ENCODE measurements at places on chromosomes 1 and 21.

DNA sequence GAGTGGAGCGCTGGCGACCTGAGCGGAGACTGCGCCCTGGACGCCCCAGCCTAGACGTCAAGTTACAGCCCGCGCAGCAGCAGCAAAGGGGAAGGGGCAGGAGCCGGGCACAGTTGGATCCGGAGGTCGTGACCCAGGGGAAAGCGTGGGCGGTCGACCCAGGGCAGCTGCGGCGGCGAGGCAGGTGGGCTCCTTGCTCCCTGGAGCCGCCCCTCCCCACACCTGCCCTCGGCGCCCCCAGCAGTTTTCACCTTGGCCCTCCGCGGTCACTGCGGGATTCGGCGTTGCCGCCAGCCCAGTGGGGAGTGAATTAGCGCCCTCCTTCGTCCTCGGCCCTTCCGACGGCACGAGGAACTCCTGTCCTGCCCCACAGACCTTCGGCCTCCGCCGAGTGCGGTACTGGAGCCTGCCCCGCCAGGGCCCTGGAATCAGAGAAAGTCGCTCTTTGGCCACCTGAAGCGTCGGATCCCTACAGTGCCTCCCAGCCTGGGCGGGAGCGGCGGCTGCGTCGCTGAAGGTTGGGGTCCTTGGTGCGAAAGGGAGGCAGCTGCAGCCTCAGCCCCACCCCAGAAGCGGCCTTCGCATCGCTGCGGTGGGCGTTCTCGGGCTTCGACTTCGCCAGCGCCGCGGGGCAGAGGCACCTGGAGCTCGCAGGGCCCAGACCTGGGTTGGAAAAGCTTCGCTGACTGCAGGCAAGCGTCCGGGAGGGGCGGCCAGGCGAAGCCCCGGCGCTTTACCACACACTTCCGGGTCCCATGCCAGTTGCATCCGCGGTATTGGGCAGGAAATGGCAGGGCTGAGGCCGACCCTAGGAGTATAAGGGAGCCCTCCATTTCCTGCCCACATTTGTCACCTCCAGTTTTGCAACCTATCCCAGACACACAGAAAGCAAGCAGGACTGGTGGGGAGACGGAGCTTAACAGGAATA, 4.2 kb downstream of the TFAP2E start:
- DNase-seq = peak; percentile 31

DNA sequence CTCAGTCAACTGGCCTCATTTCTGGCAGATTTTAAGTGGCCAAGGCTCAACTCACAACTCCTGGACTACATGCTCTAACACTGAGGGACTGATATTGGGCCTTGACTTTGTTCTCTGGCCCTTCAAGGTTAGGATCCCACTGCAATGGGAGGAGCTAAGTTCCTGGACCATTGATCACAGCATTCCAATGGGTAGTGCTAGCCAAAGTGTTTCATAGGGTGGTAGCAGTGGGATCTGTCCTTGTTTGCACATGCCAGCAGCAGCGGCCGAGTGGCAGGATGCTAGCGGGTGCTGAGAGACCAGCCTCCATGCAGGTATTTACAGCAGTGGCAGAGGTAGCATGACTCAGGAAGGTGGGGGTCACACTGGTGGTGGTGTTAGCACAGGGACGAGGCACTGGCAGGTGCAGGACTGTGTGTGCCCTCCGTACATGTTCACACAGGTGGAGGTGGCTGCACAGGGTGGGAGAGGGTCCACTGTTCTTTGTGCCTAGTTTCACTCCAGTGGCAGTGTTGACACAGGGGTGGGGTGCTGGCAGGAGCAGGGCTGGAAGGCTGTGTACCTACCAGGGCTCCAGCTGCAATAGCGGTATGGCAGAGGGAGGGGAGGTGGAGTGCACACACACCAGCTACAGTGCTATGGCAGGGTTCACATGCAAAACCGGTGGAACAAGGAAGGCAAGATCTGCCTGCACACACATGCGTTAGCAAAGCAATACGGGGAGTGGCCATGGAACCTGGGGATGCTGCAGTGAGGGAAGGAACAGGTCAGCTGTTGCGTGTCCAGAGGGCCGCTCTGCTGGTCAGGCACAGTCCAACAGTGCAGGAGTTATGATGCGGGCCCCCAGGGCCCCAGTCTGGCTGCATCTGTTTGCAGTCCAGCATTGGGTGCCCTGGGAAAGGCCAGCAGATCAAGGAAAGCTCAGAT, 51.7 kb downstream of the COL24A1 start:
- DNase-seq = no peak

- no peak for DNase-seq
These were observed 114.4 kb upstream of the RAB3GAP2 start for GRCh38 chr1:220386494-220387195.

DNA sequence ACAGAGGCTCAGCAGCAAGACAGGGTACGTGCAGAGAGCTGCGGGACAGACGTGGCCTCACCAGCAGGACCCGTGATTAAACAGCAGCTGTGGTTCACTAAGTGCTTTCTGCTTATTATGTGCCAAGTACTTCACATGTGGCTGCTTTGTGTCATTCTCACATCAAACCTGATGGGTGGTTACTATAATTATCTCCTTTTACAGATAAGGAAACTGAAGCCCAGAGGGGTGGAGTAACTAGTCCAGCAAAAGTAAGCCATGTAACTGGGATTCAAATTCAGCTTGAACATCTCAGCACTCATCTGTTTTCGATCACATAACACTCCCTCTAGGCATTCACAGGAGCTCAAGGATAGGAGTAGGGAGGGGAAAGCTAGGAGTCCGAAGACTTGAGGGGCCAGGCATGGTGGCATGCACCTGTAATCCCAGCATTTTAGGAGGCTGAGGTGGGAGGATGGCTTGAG, 50.8 kb upstream of the CLIC4 start:
- DNase-seq = no peak

GRCh38 chr1:207740207-207740606, 11.6 kb upstream of the CD46 start:
- DNase-seq = no peak

GRCh38 chr21:44259082-44259705, 2.5 kb downstream of the DNMT3L start:
- DNase-seq = no peak

DNA sequence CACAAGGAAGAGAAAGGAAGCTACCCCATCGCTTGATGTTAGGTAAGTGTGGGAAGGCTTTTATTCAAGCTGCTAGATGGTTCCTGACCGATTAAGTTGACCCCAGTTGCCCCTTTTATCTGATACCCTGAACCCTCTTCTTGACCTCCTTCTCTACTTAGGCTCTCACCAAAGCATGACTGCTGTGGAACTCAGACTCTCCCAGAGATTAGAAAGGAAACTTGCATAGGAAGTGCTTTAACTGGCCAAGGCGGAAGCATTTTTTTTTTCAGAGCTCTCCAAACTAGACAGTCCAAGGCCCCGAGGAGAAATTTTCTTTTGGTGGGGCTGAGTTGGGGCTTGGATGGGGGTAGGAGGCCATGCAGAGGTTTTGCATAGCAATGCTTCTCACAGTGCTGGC, 101.3 kb upstream of the USP24 start:
- DNase-seq = no peak

DNA sequence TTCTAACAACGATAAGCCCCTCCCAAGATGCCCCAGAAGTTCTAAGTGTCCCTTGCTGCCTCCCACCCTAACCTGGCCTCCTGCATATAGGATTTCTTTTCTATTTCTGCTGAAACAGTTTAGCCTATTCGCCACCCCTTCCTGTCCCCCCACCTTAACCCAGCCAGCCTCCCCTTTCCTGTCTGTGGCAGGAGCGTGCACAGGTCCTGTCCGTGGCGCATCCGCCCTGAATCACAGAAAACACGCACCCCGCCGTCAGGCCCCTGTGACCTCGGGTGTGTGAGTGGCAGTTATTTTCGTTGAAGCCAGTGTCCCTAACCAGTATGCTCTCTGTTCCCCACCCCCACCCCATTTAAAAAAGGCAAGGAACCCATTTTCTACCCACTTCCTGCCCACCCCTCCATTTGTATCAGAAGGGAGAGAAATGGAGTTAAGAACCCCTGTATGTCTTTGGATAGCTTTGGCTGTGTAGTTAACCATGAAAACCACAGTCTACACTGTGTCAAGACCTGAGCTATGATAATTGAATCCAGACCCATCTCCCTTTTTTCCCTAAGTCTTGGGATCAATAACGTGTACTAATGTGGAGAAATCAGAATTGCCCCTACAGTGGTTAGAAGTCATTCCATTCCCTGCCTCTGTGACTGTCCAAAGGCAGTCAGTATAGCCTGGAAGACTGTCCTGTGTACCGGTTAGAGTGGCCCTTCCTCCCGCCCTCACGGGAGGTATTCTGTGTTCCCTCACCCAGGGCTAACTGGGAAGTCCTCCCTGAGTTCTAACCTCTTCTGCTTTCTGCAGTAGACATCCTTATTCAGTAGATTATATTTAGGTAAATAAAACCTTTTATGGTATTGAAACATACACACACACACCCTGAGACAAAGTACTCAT, 1.8 kb downstream of the PLEKHO1 start:
- DNase-seq = peak; percentile 47

GRCh38 chr1:44575396-44575795, 98.9 kb downstream of the TMEM53 start:
- DNase-seq = no peak

DNA sequence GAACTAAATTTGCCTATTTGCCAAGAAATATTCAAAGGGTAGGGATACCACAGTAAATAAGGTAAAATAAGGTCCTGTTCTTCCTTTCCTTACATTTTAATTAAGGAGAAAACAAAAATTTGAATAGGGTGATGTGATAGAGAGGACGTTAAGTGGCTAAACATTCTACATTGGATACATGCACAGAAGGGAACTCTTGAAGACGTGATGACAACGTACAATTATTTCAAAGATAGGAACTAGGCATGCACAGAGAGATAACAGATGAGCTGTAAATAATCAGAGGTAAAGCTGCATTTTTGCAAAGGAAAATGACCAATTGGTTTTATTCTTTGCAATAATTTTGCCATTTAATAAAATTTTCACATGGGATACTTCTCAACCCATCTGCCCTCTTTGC, 69.7 kb downstream of the TRIM33 start:
- DNase-seq = no peak

GRCh38 chr1:67298762-67299161, 8.9 kb upstream of the IL12RB2 start:
- no peak for DNase-seq

DNA sequence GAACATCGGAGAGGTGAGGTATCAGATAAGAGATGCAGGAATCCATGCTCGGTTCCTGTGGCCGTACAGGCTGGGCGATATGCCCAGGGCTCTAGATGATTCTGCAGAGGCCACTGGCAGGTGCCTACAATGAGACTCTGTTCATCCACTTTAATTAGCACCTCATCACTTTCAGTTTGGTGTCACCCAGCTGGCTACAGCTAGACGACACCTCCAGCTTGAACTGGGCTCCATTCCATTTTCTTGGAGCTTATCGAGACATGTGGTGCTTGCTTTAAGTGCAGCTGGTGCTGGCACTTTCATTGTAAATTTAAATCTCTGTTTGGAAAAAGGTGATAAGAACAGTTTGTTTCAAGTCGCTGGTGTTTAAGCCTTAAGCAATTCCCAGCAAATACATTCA, 322.5 kb upstream of the ADGRL2 start:
- no peak for DNase-seq

DNA sequence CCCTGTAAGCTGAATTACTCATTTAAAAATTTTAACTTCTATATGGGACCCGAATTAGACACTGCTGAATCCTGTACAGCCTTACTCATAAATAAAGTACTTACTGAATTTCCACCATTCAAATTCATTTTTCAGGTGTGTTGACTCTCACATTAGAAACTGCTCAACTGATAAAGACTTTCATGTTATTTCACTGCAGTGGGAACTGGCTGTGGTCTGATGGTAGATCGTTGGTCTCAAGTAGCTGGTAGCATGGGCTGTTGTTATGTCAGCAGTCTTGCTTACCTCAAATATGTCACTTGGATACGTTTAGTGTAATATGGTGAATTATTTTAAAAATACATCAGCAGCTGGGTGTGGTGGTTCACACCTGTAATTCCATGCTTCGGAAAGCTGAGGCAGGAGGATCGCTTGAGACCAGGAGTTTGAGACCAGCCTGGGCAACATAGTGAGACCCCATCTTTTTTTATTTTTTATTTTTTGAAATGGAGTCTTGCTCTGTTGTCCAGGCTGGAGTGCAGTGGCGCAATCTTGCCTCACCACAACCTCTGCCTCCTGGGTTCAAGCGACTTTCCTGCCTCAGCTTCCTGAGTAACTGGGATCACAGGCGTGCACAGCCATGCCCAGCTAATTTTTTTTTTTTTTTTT, 10.4 kb downstream of the DEGS1 start:
- DNase-seq = no peak

DNA sequence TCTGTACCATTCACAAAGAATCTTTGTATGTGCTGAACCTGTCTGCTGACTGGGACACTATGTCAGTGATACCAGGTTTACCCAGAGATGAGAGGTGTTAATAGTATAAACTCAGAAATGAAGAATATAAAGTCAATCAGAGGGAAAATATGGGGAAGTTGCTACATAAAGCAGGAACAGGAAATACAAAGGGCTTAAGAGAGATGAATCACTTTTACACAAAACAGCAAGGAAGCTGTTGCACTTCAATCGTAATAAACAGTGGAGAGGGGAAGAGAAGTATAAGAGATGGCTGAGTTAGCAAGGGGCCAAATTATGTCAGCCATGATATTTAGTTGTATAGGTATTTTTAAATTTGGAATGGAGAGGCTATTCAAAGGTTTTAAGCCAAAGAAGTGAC, 890.2 kb upstream of the NCAM2 start:
- no peak for DNase-seq

- DNase-seq = no peak
These were observed 43.9 kb upstream of the IL20 start for GRCh38 chr1:206821493-206821892.

- DNase-seq = no peak
These were observed 34.5 kb downstream of the SYDE2 start for GRCh38 chr1:85166351-85166750.

DNA sequence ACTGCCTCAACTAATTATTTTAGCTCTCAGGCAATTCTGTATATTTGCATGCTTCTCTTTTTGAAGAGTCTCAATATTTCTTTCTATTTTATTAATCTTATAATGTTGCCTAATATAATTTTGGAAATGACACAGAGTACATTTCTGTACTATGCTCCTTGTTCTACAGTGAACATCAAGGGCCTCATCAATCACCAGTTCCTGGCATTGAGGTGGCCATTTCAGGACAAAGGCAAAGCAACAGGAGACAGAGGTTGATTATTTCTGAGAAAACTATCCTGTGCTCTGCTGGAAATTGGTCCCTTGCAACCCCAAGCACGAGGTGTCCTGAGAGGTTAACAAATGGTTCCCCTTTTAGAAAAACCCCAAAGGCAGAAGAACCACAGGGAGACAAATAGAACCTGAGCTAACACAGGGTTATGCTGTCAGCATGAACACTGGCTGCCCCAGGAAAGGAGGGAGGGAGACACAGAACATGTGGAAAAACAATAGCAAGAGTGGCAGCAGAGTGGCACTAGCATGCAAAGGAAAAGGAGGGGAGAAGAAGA, 63.9 kb upstream of the VAV3 start:
- DNase-seq = no peak

Data from activated CD8-positive, alpha-beta memory T cell treated with anti-CD3 and anti-CD28 coated beads for 4 hours (primary cell).